ENCODE measurements at places on chromosomes 6 and 20. TPM values are rescaled to one million over a fixed set of nuclear protein-coding genes. Genes with fewer than 3 reads are reported as not detected.

MYL9 gene
- 33.0 TPM for total RNA-seq

TRIM31 gene
- total RNA-seq: 11.0 TPM

STMND1 gene
- total RNA-seq: not detected

TSPO2 gene
- total RNA-seq: not detected

CHMP4B gene
- total RNA-seq: 80.2 TPM

GPX5 gene
- total RNA-seq: not detected

CCHCR1 gene
- 58.5 TPM for total RNA-seq

ZNF391 gene
- 1.8 TPM for total RNA-seq

THBD gene
- total RNA-seq: 37.5 TPM

TNFRSF6B gene
- total RNA-seq: not detected

PRR3 gene
- total RNA-seq: 10.7 TPM

DNA sequence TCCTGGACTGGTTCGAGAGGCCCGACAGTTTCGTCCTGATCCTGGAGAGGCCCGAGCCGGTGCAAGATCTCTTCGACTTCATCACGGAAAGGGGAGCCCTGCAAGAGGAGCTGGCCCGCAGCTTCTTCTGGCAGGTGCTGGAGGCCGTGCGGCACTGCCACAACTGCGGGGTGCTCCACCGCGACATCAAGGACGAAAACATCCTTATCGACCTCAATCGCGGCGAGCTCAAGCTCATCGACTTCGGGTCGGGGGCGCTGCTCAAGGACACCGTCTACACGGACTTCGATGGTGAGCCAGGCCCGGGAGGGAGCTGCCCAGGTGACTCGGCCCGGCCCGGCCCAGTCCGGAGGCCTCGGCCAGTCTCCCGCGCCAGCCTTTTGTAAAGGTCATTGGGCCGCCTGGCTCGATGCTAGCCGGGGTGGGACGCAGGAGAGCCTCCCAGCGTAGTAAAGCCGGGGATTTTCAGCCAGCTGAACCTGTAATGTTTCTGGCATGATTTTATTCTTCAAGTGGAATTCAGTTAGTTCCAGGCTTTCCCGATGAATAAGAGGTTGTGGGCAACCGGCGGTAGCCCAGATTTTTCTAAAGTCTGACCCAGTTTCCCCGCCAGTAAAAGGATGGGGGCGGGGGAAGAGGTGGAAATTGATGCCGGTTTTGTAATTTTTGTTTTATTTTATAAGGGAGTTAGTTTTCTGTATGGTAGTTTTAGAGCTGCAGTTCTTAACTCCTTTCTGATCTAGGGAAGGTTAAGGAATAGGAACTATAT is 1.4 kb downstream of the PIM1 start:
- peak; percentile 70 for DNase-seq

DNA sequence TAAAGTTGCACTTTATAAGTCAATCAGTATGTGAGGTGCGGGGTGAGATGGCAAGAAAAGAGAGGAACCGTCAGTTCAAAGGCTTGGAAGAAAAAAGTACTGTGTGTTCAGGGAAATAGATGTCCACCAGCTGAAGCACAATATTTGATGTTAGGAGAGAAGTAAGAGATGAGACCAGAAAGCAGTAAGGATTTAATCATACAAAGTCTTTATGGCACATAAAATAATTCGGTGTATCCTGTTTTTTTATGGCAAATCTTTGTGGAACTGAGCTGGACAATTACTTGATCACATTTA is 197.2 kb downstream of the FAXC start:
- DNase-seq: no peak

DNA sequence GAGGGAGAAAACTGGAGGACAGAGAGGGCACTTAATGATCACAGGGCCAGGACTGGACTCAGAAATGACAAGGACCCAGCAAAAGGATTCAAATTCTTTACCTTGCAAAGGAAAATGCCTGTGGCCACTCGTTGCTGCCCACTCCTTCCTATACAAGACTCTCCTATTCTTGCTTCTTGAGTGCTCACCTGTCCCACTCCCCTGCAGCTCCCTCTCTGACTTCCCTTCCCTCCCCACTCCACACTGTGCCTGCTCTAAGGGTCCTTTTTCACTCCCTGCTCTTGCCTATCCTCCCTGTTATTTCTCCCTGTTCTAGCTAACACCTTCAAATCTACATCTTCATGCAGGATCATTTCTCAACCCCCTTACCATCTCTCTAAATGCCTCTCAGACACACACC is 56.1 kb downstream of the UNC5CL start:
- no peak for DNase-seq

DNA sequence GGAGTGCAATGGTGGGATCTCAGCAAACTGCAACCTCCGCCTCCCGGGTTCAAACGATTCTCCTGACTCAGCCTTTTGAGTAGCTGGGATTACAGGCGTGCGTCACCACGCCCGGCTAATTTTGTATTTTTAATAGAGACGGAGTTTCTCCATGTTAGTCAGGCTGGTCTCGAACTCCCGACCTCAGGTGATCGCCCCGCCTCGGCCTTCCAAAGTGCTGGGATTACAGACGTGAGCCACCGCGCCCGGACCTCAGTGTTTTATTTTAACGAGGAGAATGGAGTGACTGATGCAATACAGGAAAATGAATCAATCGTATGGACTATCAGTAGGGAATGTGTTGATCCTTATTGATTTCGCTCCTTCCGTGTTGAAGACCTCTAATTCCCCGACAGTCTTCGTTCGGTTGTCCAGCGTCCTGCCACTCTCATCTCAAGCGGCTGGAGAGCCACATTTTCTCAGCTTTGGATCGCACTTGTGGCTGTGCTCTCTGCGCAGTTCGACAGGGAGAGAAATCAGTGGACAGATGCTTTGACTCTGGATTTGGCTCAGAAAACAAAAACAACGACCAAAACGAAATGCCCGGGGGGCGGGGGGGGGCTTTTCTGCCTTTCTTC is 166.2 kb downstream of the TRIM27 start:
- no peak for DNase-seq

DNA sequence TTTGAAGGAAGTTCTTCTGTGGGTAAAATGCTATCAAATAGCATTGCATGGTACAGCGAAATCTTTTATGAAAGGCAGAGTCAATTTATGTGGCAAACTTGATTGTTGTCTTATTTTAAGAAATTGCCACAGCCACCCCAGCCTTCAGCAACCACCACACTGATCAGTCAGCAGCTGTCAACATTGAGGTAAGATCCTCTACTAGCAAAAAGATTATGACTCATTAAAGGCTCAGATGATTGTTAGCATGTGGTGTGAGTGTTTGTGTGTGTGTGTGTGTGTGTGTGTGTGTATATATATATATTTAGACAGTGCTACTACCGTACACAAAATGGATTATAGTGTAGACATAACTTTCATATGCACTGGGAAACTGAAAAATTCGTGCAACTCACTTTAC is 27.8 kb downstream of the LRRN4 start:
- no peak for DNase-seq

- peak; percentile 30 for DNase-seq
Observed at GRCh38 chr6:46935687-46936086, 13.9 kb upstream of the ADGRF5 start.

- no peak for DNase-seq
Observed at GRCh38 chr6:40520084-40520483, 67.1 kb downstream of the LRFN2 start.

GRCh38 chr6:161169696-161170095 is 104.2 kb downstream of the AGPAT4 start:
- peak; percentile 56 for DNase-seq

GRCh38 chr6:162562041-162562440 is 165.5 kb downstream of the PRKN start:
- no peak for DNase-seq

DNA sequence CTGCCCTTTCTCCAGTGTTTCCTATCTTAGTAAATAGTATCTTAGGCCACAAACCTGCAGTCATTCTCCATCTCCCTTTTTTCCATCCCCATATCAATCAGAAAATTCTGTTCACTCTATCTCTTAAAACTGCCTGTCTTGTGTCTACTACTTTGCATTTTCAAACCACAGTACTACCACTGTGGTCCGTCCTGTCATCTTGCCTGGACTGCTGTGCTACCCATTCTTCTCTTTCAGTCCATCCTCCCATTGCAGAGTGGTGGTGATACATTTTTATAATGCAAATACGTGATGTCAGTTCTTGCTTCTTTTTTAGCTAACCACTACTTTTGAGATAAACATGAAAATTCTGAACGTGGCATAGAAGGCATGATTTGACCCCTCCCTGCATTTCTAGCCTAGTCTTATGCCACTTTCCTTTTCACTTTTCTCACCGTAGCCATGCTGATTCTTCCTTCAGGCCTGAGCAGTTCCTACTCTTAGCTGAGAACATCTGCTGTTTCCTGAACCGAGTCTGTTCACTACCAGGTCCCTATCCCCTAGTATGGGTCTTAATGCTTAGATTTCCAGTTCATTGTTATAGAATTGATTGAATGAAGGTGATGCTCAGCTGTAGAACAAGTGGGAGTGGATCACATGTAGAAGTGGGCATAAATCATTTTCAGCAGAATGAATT is 13.8 kb downstream of the TBPL1 start:
- no peak for DNase-seq

GRCh38 chr6:166826264-166826663 is 130.1 kb downstream of the RNASET2 start:
- DNase-seq: no peak

DNA sequence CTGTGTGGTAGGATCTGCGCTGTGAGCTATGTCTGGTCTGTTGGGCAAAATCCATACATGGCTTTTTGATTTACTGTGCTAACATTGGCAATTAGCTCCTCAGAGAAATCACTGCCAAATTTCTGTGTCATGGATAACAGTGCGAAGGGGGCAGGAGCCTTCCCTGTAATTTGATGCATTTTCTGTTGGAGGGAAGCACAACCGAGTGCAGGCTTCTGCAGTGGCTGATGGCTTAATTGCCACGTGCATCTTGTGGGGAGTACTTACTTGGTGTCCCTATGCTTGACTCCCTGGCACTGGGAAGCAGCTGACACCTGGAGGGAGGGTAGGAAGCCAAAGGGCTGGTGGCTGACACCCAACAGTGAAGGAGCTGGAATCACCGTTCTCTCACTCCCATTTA is 99.3 kb upstream of the PROKR2 start:
- no peak for DNase-seq

GRCh38 chr6:158361068-158361467 is 48.8 kb downstream of the TULP4 start:
- no peak for DNase-seq

DNA sequence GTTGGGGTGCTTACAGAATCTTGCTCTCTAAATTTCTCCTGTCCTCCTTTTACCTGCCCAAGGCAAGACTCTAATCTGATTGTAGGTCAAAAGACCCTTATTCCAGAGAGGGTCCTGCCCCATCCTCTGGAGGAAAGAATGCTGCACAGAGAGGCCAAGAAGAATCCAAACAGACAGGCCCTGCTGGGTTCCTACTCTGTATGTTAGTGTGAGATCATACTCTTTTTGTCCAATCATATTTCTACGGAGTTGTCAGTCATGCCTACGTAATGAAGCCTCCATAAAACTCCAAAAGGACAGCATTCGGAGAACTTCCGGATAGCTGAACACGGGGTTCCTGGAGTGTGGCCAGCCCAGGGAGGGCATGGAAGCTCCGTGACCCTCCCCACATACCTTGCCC is 50.5 kb downstream of the VEGFA start:
- DNase-seq: no peak

- DNase-seq: no peak
Observed at GRCh38 chr20:38523697-38524096, 51.1 kb downstream of the RALGAPB start.

DNA sequence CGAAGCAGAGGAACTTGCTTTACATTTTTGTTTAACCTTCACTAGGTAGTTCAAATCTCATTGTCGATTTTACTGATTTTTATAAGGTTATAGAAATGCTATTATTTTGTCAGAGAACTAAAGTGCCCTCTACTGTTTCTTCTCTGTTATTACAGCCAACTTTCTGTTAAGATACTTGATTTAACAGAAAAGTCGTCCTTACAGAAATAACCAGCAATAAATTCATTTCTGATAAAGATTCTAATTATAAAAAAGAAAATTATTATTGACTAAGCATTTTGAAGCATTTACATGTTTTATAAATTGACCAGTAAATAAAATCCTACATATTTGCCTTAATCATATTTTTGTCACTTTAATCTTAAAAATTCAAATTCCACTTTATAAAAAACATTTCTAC is 60.8 kb downstream of the OGFRL1 start:
- peak; percentile 44 for DNase-seq

DNA sequence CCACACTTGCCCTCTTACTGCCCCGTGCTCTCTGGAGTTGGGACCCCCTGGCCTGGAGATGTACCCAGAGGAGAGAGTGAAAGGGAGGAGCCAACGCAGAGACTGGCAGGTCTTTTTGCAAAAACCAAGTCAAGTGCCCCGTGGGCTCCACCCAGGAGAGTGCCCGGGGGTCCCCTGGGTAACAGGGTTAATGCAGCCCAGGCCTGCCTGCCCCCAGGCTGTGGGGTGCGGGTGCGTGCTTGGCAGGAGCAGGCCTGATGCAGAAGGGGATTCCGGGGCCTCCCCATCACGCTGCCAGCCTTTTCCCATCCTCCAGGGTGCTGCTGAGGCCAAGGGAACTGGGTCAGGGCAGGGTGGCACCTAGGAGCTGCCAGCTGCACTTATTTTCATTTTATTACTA is 184.4 kb downstream of the ERMARD start:
- DNase-seq: no peak

- DNase-seq: no peak
Observed at GRCh38 chr6:127951172-127951917, 50.5 kb upstream of the THEMIS start.

DNA sequence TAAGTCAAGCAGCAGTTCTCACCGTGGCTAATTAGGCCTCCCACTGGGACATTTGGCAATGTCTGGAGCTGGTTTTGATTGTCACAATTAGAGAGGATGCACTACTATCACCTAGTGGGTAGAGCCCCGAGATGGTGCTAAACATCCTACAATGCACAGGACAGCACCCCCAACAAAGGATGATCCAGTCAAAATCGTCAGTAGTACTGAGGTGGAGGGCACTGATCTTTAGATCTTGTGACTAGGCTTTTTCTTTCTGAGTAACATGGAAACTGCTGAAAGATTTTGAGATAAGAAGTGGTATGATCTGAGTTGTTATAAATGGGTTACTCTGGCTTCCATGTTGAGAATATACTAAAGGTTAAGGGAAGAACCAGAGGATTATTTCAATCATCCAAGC is 12.0 kb downstream of the UBD start:
- no peak for DNase-seq

GRCh38 chr6:131858765-131859415 is 51.1 kb downstream of the ENPP1 start:
- no peak for DNase-seq

GRCh38 chr6:55833284-55833683 is 42.1 kb downstream of the BMP5 start:
- no peak for DNase-seq

DNA sequence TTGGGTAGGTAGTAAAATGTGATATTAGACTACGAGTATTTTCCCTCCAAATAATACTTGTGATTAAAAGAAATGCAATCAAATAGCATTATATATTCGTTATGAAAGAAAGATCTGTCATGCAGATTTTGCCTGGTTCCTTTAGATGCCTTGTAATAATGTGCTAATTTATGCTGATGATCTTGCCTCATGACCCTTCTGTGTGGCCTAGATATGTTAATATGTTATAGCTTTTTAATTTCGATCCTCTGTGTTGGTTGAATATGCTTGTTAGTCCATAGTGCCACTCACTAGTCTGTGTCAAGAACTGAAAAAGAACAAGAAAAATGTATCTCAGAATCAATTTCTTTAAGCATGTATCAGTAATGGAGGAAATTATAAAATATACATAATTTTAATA is 31.9 kb downstream of the CDKAL1 start:
- no peak for DNase-seq

GRCh38 chr6:165091121-165091785 is 218.2 kb downstream of the C6orf118 start:
- DNase-seq: no peak

All from stomach (tissue), 19 donors.